ACHN (cell line): ENCODE measurements at places on chromosomes 4 and X.
A peak's percentile ranks its signal among the peaks of the same experiment; 100 is the strongest.

DNA sequence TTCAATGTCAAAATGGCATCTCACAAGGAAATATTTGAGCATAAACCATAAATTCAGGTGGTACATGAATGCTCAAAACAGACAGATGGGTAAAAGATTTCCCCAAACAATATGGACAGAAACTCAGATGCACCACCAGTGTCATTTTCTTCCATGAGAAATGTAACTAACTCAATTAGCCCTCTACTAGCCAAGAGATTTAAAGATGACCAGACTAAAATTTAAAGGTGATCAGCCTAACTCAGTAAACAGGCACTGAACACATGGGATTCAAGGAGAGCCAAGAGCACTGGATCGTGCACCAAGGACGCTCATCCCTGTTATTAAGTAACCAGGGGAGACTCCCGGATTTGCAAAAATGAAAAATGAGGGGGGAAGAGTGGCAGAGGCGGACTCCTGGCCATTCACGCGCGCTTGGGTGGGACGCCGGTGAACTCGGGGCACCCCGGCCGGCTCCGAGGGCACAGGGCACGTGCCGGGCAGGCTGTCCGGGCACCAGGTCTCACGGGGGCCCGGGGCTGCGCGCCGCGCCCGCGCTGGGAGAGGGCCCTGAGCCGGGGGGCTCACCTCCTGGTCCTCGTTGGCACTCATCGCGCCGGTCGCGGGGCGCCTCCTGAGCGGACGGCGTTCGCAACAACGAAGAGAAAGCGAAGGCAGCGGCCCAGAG, 490 bp downstream of the RWDD4 start:
- DNase-seq, result peak; percentile 58

DNA sequence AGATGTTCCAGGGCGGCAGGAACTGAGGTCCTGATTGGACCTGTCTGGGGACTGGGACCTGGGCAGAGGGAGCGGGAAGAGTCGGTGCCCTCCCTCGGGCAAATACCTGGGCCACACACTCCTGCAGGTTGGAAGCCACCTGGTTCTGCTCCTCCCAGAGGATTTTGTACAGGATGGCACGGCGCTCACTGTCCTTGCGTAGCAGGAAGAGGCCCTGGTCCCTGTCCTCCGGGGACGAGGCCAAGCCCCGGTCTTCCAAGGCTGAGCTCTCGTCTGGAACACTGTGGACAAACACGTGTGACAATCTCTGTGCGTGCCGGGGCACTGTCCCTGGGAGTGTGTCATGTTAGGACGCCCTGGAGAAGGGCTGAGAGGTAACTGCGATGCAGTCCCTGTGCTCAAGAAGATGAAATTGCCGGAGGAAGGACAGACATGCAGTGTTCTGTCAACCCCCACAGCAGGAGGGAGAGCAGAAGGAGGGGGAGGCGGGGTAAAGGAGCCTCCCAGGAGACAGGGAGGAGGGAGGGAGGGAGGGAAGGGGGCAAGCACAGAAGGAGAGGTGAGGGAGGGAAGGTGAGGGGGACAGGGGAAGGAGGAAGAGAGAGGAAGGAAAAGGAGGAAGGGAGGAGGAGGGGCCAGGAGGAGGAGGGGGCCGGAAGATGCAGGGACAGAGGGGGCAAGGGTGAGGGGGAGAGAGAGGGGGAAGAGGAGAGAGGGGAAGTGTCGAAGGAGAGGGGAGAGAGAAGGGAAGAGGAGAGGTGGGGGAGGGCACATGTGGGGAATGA, 29.0 kb downstream of the PDHA1 start:
- DNase-seq, result no peak

DNA sequence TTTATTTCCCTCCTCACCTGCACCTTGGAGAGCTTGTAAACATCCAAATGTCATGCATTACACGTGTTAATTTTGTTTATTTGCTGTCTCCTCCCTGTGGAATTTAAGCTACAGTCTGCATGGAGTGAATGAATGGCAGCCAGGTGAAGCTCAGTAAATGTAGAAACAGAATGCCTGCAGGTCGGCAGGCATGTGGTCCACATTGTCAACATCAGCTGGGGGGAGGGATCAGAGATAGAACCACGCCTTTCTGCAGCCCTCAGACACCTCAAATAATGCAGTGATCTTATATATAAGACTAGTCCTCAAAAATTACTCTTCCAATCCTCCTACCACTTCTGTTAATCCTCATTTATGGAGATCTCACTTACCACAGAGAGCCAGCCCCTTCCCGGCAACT, 131.2 kb upstream of the KIT start:
- DNase-seq, result no peak

DNA sequence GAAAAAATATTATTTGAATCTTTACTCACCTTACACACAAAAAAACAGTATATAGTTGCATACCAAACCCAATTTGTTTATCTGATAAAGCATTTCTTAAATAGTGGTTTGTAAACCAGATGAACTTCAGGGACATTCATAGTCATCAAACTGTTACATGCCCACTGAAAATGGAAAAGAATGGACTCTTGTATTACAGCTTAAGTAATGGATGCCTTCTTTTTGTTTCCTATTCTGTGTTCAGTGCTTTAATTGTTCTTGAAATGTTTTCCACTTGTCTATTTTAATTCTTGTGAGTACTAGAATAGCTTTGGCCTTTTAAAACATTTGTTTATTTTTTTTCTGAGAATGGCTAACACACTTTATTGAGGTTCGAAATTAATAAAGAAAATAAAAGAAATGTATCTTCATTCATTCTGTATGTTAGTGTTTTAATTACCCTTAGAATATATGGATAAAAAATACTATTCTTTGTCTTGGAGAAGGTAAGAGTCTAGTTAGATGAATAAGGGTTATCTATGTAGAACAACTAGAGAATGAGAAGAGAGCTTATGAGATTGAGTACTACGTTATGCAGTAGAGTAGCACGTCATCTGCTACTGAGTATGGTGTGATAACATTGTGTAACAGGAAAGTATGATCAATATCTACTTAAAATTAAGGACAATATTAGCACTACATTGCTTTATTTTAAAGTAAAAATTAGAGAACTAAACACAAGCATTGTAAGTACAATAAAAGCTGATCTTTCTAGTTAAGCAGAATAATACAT, 9.9 kb downstream of the CPEB2 start:
- no peak for DNase-seq
